ENCODE measurements at places on chromosomes 7 and 10. TPM values are rescaled to one million over a fixed set of nuclear protein-coding genes. Genes with fewer than 3 reads are reported as not detected.

Gene GPR15LG
- not detected for polyA plus RNA-seq

Gene ANAPC16
- polyA plus RNA-seq = 149 TPM

- DNase-seq = no peak
Measured at GRCh38 chr7:95433952-95434556, 774 bp downstream of the PON2 start.

Gene ENTPD1
- polyA plus RNA-seq = 29.4 TPM

- no peak for DNase-seq
Measured at GRCh38 chr10:49572594-49573114, 33.7 kb upstream of the ERCC6 start.

Gene CREB5
- polyA plus RNA-seq = 12.5 TPM

GRCh38 chr10:34845070-34845469, 30.0 kb upstream of the PARD3 start:
- DNase-seq = peak; percentile 39

DNA sequence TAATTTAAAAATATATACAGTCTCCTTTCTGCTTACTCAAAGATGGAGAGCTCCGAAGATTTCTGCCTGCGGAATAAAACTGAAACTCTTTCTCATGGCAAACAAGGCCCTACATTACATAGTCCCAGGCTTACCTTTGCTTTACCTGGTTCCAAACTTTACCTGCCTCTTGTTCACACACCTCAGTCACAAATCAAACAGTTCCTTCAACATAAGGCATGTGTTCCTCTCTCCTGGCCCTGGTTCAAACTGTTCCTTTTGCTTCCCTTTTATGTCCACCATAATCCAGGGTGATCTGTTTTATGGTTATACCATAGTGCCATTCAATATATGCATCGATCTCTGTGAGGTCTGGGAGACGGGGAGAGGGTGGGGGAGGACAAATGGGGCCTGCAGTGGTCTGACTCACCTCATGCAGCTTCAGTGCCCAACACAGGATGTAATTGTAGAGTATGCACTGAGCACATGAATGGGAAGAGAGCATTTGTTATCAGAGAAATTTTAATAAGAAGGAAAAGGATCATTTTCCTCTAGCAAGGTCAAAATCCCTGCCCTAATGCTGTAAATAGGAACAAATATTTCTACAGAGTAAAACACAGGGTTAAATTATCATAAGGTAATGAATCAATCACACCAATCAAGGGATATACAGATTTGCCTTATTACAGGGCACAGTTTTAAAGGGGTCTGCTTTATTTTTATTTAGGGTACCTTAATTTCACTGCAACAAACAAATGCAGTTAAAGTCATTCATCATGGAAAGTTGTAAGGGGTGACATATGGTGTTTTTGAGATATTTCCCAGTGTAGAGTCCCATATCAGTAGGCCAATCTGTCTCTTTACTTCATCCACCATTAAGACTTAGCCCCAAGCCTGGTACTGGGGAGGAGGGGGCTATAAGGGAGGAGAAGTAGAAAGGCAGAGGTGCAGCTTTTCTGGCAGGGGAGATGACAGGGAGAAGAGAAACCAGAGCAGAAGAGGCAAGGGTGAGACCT, 88.8 kb upstream of the PDE1C start:
- DNase-seq = no peak

DNA sequence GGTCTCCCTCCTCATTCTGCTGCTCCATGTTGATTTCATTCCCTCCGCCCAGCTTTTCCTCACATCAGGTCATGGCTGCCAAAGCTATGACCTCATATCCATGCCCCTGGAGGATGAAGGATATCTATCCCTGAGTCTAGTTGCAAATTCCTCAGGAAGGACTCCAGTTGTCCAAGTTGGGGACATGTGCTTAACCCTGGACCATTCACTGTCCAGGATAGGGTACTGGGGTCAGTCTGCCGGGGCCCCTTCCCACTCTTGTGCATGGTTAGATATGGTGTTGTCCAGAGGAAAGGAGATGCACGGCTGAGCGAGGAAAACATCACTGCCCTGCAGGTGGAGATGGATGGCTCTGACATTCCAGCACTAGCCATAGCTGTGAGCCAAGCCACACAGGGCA, 51.9 kb upstream of the COMTD1 start:
- no peak for DNase-seq

DNA sequence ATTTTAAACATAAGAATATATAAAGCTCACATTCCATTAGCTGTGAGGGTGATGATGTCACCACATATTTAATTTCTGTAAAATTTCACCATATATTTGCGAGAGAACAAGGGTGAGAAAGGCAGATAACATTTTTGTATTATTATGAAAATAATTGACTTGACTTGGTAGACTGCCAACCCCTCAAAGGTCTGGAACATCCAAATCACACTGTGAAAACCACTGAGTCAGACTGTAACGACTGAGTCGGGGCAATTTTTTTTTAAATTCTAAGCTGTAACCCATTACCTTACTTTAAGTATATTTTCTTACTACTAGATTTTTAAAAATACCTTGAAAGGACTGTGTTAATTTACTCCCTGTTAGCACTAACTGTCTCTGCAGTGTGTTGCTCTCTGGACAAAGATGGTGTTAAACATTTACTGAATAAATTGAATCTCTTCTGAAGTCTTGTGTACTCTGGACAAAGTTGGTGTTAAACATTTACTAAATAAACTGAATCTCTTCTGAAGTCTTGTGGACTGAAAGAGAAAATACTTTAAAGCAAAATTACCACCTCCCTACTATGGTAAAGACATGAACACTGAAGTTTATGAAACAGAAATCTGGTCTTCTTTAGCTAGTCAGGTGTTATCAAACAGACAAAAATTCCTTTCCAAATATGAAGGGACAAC, 14.1 kb downstream of the PDZD8 start:
- no peak for DNase-seq

Gene LRRC17
- polyA plus RNA-seq = 252 TPM

Gene PNLIPRP1
- polyA plus RNA-seq = 0.15 TPM

GRCh38 chr10:128723631-128724205, 597.5 kb upstream of the MKI67 start:
- DNase-seq = no peak

DNA sequence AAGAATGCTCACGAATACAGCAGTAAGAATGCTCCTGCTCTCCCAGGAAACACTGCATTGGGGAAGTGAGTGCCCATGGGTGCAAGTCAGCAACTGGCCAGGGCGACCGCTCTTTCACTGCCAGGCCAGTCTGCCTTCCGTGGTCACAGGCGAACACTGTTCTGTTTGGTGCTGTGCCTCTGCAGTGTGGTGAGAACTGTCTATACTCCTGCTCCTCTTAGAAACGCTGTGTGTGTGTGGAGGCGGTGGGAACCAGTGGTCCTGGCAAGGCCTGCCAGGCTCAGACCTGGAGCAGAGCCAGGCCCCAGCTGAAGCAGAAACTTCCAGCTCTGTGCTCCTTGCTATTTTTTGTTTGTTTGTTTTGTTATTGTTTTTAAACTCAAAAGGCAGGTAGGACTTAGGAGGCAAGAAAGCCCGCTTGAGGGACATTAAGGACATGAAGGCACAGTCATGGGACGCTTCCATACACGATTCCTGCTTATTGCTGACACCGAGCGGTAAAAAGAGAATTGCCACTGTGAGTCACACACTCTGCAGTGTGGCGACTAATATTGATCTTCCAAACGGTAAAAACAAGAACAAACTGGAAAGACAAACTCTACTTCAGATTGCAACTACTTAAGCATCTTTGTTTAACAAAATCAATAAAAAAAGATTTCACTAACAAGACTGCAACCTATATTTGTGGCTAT, 430.8 kb downstream of the DNAJB6 start:
- DNase-seq = no peak

DNA sequence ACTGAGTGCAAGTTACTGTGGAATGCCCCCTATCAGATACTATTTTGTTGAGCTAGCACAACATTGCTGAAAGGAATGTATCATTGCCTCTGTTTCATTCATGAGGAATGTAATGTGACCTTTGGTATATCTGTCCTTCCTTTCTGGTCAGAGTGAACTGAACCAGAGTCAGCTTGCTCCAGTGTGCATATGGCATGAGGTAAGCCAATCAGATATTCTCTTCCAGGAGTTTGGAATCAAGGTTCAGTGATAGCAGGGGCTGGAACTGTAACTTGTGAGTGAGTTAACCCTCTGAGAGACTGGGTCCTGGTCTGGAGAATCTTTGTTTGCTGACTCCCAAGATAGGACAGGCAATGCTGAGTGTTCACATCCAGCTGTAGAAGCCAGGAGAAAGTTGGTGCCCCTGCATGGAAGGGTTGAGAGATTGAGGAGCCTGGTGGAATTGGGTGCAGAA, 45.3 kb upstream of the OSBPL3 start:
- DNase-seq = no peak

Gene LRRTM3
- polyA plus RNA-seq = 4.4 TPM

Gene KCNMA1
- 3.6 TPM for polyA plus RNA-seq

GRCh38 chr7:105885387-105886111, 9.2 kb upstream of the ATXN7L1 start:
- no peak for DNase-seq

DNA sequence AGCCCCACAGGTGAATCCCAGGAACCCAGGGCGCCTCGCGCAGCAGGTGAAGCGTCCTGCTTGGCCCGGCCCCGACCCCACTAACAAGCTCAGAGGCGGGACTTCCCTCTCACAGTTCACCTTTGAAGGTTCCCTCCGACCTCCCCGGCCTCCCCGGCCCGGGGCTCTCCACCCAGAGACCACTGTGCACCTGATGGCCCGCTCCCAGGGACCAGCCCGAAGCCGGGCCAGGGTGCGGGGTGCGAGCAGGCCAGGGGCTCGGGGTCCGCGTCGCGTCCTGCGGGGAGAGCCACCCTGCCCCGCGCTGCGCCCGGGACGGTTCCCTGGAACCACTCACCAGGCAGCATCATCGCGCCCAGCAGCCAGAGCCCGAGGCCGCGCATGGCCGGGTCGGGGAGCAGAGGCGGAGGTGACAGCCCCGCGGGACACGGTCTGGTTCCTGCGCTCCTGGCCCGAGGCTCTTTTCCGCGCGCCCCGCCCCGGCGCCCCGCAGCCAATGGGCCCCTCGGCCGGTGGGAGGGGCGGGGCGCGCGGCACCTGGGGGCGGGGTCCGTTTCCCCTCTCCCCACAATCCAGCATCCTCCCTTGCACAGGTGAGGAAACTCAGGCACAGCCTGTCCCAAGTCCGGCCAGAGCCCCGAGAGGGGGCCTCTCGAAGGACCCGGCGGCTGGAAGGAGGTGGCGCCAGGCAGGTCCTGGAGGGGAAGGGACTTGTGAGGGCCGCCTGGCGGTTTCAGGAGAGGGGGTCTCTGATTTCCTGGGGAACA, at the start of gene ADAM8:
TSS of gene ADAM8 (minus strand) at position 434 of the 767 bp plus-strand sequence. CDS start at position 383, 51 bp downstream.
- DNase-seq = peak; percentile 93

Gene RELN
- polyA plus RNA-seq = 11.4 TPM

GRCh38 chr7:1988533-1988930, 244.2 kb downstream of the MAD1L1 start:
- DNase-seq = no peak

Gene UNCX
- polyA plus RNA-seq = not detected

- no peak for DNase-seq
Measured at GRCh38 chr10:89091496-89091895, 100.9 kb downstream of the FAS start.

Gene KLF14
- 0.13 TPM for polyA plus RNA-seq

Gene IFRD1
- 46.5 TPM for polyA plus RNA-seq

DNA sequence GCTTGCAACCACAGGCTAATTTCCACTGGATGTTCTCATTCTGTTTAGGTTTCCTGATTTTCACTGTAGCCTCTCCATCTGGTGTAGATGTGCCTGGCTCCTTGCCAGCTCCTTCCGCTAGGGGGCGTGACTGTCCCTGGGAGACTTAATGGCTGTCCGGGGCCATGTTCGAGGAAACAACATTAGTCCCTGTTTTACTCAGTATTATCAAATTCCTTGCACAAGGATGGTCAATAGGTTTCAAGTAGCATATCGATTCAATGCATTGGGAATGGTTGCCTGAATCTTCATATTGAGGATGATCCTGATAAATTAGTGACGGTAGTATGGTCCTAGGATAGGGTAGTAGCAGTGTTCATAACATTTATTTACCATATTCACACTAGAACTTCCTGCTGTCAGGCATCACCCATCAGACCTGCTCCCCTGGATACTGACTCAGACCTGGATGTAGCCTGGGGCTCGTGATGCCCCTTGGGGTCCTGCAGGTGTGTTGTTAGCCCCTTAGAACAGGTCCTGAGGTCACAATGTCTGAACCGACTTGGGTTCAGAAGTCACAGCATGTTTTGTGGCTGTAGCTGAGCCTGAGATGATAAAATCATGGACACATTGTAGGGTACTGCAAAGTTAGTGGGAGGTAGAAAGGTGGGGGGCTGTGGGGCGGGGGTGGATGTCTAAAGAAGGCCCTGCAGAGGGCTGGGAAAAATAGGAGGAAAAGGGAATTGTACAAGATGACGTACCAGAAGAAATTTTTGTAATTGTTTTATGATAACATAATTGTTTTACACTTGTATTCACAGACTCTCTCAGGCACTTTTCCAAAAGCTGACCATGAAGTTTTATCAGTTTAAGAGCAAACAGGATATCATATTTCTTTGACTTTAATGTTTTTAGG, 8.9 kb upstream of the EXOC6 start:
- peak; percentile 88 for DNase-seq

Gene FRMPD2
- polyA plus RNA-seq = 2.7 TPM

DNA sequence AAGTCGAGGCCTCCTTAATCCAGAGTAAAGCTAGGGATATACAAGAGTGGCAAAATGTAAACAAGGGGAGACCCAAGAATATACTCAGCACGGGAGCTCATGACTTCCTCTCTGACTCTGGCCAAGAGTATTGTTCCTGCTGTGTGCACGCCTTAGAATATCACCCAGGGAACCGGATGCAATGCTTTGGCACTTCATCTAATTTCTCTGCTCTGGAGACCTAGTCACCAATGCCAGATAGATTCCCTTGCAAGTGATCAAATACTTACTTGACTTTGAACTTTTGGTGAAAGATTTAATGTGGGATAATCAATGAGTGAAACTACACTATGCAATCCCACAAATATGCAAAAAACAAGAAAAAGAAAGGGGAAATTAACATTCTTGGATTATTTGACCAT, 695.5 kb downstream of the INHBA start:
- no peak for DNase-seq

Gene LIPJ
- polyA plus RNA-seq = 0.39 TPM

DNA sequence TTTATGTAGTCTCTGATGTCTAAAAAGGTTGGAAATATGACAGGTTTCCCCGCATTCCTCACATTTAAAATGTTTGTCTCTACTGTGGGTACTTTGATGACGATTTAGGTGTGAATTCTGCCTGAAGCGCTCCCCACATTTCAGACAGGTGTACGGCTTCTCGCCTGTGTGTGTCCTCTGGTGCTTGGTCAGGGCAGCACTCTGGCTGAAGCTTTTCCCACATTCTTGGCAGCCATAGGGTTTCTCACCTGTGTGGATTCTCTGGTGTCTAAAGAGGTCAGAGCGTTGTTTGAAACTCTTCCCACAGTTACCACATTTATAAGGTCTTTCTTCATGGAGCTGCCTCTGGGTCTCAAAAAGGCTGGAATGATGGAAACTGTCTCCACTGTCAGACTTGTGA, 6.3 kb downstream of the ZNF394 start:
- no peak for DNase-seq

DNA sequence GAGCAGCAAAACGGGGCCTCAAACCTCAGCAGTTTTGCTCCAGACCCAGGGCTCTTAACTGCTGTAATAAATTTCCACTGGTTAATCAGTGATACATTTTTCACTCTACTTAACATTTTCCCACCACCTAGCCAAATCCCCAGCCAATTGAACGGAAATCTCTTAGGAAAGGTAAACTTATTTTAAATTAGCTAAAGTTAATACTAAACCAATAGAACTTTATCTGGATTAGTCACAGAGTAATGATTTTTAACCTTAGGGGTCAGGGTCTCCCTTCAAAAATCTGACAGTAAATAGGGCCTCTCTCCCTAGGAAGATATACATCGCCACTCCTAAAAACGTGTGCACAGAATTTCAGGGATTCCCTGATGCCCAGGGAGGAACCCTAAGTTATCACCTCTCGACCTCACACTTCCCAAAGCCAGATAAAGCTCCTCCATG, 87.4 kb upstream of the KMT2E start:
- no peak for DNase-seq

Measured in left lung (tissue), 14 donors.